NCI-H146 (cell line): ENCODE measurements at places on chromosomes 2 and 18.

DNA sequence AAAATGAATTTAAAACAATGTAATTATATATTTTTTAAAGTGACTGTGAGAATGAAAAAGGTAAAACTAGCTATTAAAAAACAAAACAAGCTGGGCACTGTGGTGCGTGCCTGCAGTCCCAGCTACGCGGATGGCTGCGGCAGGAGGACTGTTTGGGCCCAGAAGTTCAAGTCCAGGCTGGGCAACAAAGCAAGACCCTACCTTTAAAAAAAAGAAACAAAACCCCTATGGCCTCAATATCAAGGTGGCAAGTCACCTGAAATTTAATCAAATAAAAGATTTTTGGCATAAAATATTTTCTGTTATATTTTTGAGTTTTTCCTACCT lies 46.9 kb upstream of the STRN start:
- DNase-seq, result no peak

DNA sequence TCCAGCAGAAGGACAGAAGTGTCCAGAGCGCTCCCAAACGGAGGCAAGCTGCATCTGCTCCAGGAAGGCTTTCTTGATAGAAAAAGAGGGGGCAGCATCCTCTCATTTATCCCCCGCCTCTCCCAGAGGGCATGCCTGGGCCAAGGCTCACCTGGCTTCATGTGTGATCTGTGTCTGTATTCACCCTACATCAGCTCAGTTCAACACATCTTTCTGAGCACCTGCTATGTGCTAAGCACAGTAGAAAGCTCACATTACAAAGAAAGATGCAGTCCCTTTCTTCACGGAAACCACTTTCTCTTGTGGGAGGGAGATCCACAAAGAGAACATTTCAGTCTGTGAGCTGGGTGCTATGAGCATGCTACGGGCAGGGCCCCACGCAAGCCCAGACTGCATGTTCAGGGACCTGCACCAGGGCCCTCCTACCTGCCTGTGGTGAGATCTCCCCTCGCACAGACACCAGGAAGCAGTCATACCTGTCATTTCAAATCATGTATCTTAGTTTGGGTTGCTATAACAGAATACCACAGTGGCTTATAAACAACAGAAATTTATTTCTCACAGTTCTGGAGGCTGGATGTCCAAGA lies 90.7 kb downstream of the PDCL3 start:
- DNase-seq, result no peak

- peak; percentile 45 for DNase-seq
Measured at GRCh38 chr18:6885992-6886796, 156.7 kb downstream of the ARHGAP28 start.

- DNase-seq, result peak; percentile 41
Measured at GRCh38 chr2:193966590-193966989, 1690.4 kb upstream of the SLC39A10 start.

- no peak for DNase-seq
Measured at GRCh38 chr2:184215745-184216144, 382.6 kb upstream of the ZNF804A start.

GRCh38 chr2:237431372-237431771 lies 17.4 kb upstream of the COL6A3 start:
- no peak for DNase-seq

DNA sequence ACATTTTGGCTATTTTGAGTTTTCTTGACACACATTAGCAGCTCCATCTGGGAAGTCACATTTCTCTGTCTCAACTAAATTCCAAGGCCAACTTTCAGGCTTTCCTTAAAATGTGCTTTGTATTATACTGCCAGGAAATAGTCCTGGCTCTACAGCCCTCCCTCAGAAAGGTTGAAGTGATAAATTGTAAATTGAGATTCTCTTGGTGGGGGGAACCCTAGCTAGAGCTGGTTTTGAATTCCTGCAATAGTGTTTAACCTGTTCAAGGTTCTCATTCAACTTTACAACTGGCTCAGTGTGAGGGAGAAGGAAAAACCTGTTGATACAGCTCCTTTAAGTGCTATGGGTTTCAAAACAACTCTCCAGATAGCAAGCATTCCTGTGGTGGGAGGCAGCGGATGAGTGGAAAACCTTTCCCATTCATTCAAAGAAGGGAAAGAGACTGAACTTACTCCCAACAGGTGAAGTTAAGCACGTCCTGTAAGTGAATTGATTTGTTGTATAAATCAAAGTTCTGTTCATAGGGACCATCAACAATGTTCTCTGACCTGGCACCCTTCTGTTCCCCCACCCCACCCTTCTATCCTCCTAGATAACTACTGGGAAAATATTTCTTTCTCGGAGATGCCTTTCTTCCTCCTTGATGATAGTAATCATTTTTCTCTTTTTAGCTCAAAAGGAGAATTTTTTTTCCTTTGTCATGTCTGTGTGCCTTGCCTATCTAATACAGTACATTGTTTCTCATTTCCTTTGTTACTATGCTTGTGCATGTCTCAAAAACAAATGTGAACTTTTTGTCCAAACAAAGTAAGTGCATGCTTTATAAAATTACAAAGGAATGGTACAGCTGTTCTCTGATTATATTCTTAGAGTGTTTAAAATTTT lies 44.2 kb upstream of the SLC39A10 start:
- DNase-seq, result no peak

- DNase-seq, result no peak
Measured at GRCh38 chr2:115650827-115651226, 1208.4 kb downstream of the DPP10 start.

DNA sequence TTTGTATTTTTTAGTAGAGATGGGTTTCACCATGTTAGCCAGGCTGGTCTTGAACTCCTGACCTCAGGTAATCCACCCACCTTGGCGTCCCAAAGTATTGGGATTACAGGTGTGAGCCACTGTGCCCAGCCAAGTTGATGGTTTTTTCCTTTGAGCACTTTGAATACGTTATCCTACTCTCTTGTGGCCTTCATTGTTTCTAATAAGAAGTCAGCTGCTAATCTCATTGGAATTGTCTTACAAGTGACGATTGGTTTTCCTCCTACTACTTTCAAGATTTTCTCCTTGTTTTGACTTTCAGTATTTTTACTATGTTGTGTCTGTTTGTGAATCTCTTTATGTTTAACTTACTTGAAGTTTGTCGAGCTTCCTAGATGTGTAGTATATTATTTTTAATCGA lies 88.5 kb downstream of the TMEM200C start:
- DNase-seq, result no peak

DNA sequence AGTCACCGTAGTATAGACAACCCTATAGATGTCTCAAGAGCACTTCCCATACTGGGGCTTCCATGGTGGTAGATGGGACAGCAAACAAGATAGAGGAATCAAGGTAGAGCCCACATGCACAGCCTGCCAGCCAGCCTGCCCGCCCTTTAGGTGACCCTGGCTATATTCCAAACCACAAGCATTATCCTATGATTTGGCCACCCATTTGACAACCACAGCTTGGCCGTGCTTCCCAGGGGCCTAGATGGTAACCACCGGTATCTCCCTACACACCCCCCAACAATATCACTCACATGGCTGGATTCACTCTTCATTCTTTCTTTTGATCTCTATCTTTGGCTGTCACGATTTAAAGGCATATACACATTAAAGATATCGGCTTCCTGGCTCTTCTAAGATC lies 85.3 kb downstream of the CDK15 start:
- DNase-seq, result no peak

GRCh38 chr2:100274566-100275199 lies 47.6 kb downstream of the LONRF2 start:
- DNase-seq, result no peak

- no peak for DNase-seq
Measured at GRCh38 chr2:1599301-1600085, 144.8 kb downstream of the PXDN start.

DNA sequence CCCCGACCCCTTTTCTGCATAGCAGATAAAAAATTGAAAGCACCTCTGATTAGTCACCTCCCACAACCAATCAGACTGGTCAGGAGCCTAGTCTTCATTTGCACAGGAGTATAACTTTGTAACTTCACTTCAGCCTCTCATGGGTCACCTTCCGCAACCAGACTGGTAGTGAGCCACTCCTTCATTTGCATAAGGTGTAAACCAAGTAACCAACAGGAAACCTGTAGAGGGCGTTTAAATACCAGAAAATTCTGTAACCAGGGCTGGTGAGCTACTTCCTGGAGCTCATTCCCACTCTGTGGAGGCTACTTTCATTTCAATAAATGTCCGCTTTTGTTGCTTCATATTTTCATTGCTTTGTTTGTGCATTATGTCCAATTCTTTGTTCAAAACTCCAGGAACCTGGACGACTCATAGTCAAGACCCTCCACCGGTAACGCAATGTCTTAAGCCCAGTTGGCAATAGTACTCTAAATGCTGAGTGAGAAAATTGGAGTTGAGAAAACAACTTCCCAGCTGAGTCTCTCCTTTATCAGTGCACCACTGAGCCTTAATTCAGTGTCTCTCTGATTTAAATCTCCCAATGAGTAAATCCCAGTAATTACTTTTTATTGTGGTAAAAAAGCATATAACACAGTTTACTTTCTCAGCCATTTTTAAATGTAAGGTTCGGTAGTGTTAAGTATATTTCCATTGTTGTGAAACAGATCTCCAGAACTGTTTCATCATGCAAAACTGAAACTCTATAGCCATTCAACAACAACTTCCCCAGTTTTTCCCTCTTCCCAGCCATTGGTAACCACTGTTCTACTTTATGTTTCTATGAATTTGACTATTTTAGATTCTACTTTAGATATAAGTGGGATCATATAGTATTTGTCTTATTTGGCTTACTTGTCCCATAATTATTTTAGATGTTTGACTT lies 392.7 kb upstream of the SLC8A1 start:
- DNase-seq, result no peak

GRCh38 chr2:99674090-99674489 lies 184.3 kb upstream of the REV1 start:
- DNase-seq, result no peak
